ENCODE measurements at places on chromosomes 12 and 14. TPM values are rescaled to one million over a fixed set of nuclear protein-coding genes. Genes with fewer than 3 reads are reported as not detected.

DNA sequence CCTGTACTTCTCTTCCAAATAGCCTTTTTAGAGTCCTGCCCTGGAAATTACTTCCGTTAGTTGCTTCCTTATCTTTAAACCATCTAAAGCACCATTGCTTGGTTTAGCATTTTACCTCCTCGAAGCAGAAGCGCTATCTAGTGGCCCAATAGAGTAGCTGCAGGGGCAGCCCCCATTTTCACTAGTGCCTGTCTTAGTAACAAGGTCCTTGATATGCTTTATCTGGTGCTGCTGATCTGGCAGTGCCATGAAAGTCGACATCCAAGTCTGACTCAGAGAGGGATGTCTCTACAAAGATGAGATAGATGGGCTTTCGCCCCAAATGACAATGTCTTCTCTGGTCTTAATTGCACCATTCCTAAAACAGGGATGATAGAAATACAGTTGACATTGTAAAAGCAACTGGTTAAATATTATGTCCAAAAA lies 25.0 kb upstream of the CIT start:
- no peak for DNase-seq

DNA sequence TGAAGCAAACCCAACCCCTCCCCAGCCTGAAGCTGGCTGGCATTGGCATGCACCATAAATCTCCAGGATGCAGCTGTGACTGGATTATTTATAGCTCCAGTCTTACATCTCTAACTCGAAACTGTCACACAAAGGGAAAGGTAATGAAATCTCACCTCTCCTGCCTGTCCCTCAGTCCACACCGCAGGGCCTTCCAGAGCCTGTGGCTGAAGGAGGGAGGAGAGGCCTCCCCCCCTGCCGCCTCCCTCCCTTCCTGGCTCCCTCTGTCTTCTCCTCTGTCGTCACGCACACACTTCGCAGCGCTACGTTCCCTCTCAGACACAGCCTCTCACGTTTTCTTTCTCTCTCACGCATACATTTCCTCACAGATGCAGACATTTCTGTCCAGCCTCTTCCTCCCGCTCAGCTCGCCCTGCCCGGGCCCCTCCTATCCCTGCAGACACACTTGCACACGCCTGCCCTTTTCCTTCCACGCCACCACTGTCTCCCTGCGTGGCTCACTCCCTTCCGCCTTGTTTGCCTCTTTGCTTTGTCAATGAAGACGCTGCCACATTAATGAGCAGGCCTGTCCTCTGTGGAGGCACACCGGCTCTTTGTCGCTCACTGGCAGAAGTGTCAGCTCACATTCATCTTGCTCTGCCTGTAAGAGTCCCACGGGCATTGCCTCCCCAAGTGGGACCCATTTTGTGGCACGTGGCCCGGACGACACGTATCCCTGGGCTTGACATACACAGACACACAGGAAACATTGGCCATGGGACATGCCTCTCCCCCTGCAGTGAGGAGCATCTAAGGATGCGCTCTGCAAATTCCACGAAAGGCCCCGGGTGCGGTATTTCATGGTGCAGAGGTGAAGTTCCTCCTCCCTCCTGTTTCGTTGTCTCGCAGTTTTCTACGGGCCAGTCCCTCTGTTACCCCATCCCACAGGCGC lies 27.9 kb downstream of the IRF2BPL start:
- DNase-seq, result peak; percentile 86

Gene LMO3
- 384 TPM for total RNA-seq

Gene RGS6
- 8.0 TPM for total RNA-seq

GRCh38 chr12:47222520-47223030 lies 142.8 kb upstream of the AMIGO2 start:
- no peak for DNase-seq

Gene SERPINA12
- not detected for total RNA-seq

Data from sigmoid colon (tissue), 7 donors.